GM12892 (cell line): ENCODE measurements at places on chromosomes 12 and 14.

DNA sequence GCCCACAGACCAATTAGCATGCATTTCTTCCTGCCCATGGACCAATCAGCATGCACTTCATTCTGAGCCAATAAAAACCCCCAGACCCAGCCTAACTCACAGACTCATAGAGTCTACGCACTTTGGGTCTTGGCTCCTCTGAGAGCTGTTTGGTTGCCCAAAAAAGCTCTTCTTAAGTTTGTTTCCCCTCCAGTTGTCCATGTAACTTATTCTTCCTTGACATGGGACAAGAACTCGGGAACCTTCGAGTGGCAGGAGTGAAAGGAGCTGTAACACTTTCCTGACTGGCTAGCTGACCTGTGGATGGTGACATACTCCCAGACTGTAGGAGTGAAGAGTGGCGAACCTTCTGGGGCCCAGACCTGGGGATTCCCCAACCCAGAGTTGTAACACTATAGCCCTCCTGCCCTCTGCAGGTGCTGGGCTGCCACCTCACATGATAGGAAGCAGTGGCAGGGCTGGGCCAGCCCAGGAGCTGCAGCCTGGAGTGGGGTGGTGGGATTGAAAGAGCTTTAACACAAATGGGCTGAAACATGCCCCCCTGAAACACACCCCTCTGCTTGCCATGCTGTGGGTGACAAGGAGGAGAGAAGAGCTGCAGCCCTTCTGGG, 4.4 kb upstream of the BTBD7 start:
- DNase-seq: no peak

DNA sequence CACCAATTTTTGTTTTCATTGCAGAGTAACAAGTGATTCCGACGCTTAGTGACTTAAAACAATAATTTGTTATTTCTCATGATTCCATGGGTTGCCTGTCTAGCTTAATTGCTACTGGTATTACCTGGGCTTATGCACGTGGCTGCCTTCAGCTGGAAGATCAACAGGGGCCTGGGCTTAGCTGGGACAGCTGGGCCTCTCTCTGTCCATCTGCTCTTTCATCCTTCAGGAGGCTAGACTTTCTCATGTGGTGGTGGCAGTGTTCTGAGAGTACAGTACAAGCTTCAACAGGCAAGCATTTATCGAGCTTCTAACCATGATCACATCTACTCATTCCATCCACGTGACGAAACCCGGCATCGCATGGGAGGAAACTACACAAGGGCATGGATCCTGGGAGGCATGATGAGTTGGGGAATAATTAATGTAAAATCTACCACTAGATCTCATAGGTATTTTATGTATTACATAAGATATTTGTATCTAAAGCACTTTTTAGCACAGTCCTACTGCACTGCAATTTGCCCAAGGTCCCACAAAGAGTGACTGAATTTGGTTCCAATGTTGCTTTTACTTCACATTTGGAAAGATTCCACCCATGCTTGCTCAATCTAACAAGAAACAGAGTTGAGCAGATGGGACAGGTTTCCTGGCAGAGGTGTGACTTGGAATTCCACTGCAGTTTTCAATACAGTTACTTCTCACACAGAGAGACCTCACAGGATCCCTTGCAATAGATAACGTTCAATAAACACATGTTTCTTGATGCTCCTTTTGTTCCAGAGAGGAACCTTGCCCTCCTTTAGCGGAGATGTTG, 153.1 kb upstream of the FRMD6 start:
- DNase-seq: no peak

DNA sequence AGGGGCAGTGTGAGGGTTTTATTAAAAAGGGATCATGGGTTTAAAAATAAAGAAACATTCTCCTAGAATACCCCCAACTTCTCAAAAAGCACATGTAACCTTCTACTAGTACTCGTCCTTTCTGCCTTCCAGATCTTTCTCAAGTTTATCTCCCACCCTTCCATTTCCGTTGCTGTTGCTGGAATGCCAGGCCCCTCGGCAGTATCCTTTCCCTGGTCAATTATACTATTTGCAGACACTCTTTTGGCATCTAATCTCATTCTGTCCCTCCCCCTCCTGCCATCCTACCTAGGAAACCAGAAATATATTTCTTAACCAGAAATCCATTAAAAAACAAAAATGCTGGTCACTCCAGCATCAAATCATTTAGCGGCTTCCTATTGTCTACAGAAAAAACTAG, 198.2 kb upstream of the ATP2B1 start:
- no peak for DNase-seq

DNA sequence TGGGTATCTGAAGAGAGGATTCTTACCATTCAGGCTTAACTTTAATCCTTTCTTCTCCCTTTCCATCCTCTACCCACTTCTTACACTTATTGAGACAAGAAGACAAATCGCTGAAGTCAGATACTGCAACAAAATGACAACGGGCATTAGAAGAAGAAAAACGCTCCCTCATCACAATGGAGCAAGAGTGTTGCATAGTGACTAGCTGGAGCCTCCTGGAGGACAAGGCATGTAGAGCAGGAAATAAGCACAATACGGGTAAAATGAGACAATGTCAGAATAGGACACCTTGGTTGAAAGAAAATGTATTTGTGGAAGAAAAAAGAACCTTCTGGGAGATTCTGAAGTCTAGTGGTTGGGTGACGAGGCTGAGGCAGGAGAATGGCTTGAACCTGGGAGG, 501.0 kb downstream of the RERGL start:
- no peak for DNase-seq

DNA sequence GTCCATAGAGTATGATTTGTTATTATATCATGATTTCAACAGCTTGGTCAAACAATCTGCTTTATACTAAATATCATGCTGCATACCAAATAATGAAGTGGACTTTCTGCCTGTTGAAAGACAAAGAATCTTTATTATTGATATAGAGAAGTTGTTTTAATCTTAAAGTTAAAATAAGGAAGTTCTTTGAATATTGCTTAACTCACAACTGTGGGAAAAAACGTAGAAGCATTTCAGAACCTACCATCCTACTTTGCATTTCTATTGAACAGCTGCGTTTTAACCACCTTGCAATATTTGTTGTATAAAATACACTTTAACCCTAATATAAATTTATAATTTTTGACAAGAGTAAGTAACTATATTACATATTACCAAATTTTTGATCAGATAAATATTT, 22.9 kb upstream of the ARL1 start:
- DNase-seq: no peak

- DNase-seq: no peak
Measured at GRCh38 chr14:73800970-73801515, 50.6 kb upstream of the PTGR2 start.

DNA sequence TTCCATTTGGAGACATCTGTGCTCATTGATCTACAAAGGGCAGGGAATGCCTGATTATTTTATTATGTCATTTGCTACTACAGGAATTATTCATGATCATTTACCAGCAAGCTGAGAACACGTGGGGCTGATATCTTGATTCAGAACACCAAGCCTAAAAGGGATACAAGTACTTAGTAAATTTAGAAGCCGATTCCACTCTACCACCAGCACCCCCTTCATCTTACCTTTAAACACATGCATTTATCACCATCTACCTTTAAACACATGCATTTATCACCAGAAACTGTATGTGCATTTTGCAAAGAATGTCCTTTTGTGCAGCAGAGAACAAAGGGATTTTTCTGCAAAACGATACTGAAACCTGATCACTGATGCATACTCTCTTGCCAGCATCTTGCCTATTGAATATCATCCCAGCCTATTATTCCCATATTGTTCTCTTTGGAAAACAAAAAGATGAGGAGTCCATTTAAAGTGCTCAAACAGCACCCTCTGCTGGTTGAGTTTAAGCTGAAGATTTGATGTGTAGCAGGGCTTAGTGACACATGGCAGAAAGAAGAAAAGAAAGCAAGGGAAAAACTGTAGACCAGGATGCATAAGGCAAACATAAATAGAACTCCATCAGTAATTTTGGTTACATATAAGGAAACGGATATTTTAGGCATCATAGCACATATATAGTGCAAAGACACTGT, 132.6 kb upstream of the PLEKHG7 start:
- DNase-seq: no peak

GRCh38 chr12:6372403-6373003, 2.9 kb downstream of the SCNN1A start:
- no peak for DNase-seq

DNA sequence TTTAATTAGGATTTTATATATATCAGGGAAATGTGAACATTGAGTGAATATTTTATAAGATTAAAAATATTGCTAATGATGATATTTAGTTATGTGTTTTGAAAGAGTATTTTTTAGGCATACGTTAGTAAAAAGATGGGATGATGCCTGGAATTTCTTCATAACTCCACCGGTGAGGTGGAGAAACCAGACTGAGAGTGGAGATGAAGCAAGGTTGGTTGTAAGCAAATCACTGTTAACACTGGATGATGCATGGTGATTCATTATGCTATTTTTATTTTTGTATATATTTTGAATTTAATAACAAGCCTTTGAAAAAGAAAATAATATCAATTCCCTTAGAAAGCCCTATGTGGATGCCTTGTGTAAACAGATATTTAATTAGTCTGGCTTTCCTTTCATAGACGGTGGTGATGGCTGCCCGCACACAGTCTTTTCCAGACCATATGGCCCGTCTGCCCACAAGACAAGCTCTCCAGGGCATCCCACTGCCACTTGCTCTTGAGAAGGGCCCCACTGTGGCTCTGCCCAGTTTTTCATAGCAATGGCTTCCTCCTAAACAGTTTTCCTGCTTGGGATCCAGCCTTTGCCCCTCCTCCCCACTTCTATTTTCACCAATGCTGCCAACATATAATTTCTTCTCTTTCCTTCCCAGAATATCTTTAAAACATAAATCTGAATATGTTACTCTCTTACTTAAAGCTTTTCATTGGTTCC, 95.4 kb downstream of the HELB start:
- DNase-seq: no peak

GRCh38 chr14:61472011-61472672, 150.8 kb downstream of the PRKCH start:
- no peak for DNase-seq

GRCh38 chr12:48128800-48129199, 9.6 kb downstream of the PFKM start:
- DNase-seq: no peak

DNA sequence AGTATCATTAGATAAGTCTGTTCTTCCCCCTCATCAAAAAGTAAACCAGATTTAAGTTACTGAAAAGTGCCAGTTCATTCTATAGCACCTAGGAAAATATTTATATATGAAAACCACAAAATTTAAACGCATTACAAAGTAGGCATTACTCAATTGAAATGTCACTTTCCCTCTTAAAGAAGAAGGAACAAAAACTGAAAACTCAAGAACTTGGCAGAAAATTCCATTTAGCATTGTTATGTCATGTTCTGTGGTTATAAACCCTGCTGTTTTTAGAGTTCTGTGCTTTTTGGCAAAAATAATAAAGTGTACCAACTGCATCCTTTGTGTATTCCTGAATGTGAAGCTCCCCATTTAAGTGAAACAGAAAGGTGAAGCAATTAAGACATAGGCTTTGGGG, 3.6 kb downstream of the FGD4 start:
- DNase-seq: no peak

DNA sequence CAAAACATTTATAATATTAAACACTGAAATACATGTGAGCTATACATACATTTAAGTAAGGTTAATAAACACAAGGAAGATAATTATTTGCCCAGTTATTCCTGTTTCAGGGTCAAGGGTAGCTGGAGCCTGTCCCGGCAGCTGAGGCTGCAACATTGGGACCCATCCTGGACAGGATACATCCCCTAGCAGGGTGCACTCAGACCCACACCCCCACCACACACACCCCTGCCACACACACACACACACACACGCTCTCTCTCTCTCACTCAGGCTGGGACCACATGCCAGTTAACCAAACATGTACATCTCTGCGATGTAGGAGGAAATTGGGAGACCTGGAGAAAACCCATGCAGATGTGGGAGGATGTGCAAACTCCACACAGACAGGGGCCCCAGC, 112.6 kb upstream of the TMCC3 start:
- no peak for DNase-seq

- no peak for DNase-seq
Measured at GRCh38 chr14:20811986-20812975, 9.6 kb upstream of the RNASE1 start.

- no peak for DNase-seq
Measured at GRCh38 chr14:49908433-49908782, 15.5 kb downstream of the ARF6 start.

GRCh38 chr14:71194251-71194650, 287.0 kb downstream of the PCNX1 start:
- DNase-seq: no peak

DNA sequence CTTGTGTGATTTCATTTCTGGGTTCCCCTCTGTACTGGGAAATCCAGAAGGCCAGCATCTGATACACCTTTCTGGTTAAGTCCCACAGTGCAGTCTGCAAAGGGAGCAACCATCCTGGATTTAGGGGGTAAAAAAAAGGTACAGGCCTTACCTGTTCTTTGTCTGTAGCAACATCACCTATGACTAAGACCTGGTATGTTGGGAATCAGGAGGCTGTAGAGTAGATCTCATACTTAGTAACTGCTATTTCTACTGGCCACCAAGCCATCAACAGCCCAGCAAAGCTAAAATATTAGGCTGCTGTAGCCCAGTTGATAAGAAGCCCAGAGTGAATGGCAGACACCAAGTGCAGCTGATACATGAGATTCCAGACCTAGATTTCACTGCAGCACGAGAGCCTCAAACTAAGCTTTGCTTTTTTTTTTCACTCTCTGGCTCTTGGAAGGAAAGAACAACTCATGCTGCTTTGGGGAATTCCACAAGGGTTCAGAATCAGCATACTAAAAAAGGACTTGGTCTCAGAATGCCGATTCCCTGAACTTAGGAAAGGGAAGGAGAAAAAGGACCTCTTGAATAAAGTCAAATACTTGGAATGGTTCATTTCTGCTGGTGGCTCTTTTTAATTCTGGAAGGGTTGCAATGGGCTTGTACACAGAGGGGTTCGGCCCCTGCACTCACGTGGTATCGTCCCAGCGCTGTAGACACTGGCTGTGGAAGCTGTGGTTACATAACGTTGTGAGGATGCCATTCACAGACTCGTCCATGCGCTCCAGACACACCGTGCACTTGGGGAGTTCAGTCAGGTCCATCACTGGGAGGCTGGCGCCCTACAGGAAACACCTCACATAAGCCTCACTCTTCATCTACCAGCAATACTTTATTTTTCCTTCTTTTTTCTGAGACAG, 20.5 kb downstream of the BRAP start:
- DNase-seq: no peak

DNA sequence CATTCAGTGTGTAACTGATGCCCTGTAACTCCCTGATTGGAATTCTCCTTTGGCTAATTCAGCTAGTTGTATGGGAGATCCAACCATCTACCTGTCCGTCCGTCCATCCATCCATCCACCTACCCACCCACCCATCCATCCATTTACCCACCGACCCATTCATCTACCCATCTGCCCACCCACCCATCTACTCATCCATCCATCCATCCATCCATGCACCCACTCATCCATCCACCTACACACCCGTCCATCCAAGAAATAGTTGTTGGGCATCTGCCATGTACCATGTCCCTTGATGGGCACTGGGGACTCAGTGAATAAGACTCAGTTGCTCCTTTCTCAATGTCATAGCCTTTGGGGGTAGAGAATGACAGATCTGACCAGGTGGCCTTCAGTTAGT, 48.1 kb downstream of the CCDC92 start:
- no peak for DNase-seq
